COR-L47 (cell line): ENCODE measurements at places on chromosomes 13 and 19.

- DNase-seq = no peak
Measured at GRCh38 chr13:34376483-34376882, 558.5 kb downstream of the RFC3 start.

DNA sequence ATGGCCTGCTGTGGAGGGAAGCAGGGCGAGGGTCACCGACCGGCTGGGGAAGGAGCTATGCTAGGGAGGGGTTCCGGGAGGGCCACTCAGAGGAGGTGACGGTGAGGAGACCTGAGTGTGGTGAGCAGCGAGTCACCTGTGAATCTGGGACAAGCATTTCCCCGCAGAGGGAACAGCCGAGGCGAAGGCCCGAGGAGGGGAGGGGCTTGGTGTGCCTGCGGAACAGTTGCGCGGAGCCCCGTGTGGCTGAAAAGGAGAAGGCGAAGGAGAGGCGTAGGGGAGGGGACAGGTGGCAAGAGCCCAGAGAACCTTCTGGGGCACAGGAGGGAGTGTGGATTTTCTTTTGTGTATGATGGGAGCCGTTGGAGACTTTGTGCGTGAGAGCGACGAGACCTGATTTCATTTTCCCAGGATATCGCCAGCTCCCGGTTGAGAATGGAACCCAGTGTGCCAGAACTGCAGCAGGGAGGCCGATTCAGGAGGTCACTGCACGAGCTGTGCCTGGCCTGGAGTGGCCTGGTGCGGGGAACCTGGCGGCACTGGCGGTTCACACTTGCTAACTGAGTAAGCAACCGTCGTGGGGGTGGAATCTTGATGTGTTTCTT lies 117.7 kb upstream of the ZNF507 start:
- no peak for DNase-seq

- no peak for DNase-seq
Measured at GRCh38 chr13:110173247-110173818, 133.6 kb downstream of the COL4A1 start.

DNA sequence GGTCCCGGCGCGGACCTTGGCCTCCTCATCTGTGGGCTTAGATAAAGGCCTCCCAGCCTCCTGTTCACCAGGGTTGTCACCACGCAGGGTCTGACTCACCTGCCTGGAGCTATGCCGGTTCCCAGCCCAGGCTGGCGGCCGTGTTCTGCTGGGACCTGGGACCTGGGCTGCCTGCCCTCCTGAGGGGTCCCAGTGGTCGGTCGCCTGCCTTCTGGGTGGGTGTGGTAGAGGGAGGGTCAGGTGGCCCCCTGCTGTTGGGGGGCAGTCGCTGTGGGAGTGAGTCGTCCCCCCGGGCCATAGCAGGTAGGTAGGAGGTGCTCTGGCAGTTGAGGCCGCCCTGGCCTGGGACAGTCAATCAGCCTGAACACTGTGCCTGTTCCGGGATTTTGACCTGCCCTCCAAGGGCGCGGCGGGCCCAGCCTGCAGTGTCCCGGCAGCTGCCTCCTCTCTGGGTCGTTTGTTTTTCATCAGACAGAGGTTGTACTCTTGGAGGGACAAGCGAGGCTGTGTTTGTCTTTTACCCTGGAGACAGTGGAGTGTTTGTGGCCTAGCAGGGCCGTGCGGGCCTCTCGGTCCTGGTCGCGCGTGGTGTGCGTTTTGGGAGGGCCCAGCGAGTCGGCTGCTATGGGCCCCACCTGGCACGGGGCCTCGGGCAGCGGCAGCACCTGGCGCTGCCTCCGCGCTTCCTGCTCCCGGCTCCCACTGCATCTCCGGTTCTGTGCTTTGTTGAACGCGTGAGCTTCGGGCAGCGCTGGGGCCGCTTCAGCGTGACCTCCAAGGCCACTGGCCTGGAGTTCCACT lies 2.6 kb downstream of the ADAT3 start:
- DNase-seq = no peak

- DNase-seq = peak; percentile 90
Measured at GRCh38 chr19:13164343-13165161, 14.3 kb downstream of the IER2 start.

GRCh38 chr13:110368408-110368807 lies 61.3 kb downstream of the COL4A2 start:
- DNase-seq = no peak

DNA sequence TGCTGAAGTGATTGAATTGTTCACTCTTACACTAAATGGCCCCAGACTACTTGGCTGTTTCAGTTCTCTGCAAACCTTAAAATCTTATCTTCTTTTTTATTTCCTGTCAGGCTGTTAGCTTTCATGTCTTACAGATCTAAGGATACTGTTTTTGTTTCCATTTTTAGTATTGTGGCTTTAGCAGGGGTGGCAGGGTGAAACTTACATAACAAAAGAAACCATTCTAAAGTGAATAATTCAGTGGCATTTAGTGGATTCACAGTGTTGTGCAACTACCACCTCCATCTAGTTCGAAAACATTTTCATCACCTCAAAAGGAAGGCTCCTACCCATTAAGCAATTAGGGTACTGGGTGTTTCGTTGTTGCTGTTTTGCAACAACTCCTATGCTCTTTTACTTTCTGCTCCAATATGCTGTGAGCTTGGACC lies 19.8 kb downstream of the TMEM272 start:
- DNase-seq = no peak

- no peak for DNase-seq
Measured at GRCh38 chr13:27922883-27923612, 3.2 kb downstream of the PDX1 start.

DNA sequence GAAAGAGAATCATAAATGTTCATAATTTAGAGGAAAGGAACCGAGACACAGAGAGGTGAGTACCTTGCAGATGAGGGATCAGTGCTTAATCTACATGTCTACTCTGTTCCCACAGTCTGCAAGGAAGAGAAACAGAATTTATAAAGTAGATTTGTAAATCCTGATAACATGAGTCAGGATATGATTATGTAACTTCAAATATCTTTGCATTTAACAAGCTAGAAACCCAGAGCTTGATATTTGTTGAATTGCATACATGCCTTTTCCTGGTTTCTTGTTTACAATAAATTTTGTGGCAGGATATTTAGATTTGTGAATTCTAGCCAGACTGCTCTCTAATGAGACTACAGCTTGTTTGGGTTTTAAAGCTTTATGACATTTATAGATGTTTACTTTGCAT lies 219.2 kb downstream of the ENOX1 start:
- DNase-seq = no peak

GRCh38 chr19:15297416-15298224 lies 34.7 kb downstream of the BRD4 start:
- no peak for DNase-seq
